Immature natural killer cell (primary cell): ENCODE measurements at places on chromosomes 6 and 20.

GRCh38 chr6:90076511-90077415 is 182.5 kb downstream of the GJA10 start:
- peaks cover 8% of the 10 kb centered on the region for H3K27me3 ChIP-seq
- H3K36me3 ChIP-seq = no peaks in the 10 kb centered on the region
- DNase-seq = no peak
- H3K27ac ChIP-seq = no peak overlapping the region
- no peak overlapping the region for H3K4me3 ChIP-seq
- peaks cover 65% of the 10 kb centered on the region for H3K4me1 ChIP-seq

- no peak overlapping the region for H3K27ac ChIP-seq
- no peak for DNase-seq
- no peaks in the 10 kb centered on the region for H3K36me3 ChIP-seq
- peaks cover 1% of the 10 kb centered on the region for H3K27me3 ChIP-seq
- H3K4me1 ChIP-seq = no peaks in the 10 kb centered on the region
Observed at GRCh38 chr6:168148231-168148849, 69.3 kb upstream of the FRMD1 start.

DNA sequence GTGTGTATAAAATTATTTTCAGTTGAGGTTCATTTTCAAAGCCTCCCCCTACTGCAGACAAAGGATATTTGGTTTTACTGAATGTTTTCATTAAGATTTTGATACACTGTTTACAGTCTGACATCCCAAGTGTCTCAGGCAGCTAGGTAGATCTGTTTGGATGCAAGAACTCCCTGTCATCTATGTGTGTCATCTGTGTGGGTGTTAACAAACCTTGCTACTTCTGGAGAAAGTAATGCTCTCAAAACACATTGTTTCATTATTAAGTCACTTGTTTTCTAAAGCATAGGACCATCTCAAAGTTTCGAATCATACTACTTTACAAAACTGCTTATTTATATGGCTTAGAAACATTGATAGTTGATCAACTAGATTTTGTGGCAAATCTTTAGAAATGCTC is 114.5 kb upstream of the TMEM170B start:
- no peaks in the 10 kb centered on the region for H3K36me3 ChIP-seq
- H3K27me3 ChIP-seq = no peaks in the 10 kb centered on the region
- no peak for DNase-seq
- no peak overlapping the region for H3K27ac ChIP-seq
- peaks cover under 1% of the 10 kb centered on the region for H3K4me1 ChIP-seq
- no peak overlapping the region for H3K4me3 ChIP-seq

DNA sequence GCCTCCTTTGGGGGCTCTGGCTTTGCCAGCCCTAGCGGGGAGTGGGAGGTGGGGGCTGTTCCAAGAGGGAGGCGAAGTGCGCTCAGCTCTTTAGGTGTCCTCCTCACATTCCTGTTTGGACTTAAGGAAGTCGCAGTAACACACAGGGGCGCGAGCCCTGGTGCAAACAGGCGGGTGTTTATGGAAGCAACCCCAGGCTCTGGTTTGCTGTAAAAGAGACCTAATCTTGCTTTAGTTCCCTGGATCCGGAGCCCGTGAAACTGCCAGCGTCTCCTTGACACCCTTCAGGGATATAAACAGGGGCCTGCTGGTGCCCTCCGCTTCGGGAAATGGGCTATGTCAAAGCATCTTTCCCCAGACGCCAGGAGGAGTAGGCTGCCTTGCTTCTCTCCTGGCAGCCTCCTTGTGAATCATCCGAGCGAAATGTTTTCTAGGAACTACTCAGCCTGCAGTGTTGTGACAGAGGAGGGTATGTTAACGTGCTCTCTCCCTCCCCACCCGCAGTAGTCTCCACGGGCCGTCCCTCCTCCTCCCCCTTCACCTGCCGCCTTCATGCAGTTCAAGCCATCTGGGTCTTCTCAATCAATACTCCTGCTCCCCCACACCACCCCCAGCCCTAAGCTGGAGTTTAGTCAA is 168.0 kb upstream of the LRFN2 start:
- H3K27me3 ChIP-seq = peaks cover 15% of the 10 kb centered on the region
- H3K36me3 ChIP-seq = no peaks in the 10 kb centered on the region
- no peak overlapping the region for H3K27ac ChIP-seq
- no peaks in the 10 kb centered on the region for H3K4me1 ChIP-seq

DNA sequence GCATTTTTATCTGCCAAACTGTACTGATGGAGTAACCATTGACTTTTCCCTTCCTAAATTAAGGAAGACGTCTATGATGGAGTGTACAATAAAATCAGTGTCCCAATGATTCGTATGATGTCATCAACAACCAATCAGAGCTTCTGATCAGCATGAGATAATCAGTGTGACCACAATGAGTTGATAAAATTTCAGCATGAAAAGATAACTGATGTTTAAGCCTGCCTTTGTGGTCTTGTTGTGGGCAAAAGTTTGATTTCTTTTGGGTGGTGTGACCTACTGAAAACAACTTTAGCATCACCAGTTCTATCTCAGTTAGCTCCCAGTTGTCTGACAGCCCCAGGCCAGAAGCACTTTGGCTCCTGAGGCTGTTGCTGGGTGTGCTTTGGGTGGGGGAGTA is 3.3 kb downstream of the PCIF1 start:
- no peak for DNase-seq
- H3K27me3 ChIP-seq = peaks cover 19% of the 10 kb centered on the region
- peaks cover 12% of the 10 kb centered on the region for H3K36me3 ChIP-seq
- peaks cover 34% of the 10 kb centered on the region for H3K4me1 ChIP-seq

GRCh38 chr6:158000530-158001307 is 19.1 kb downstream of the SYNJ2 start:
- peaks cover 8% of the 10 kb centered on the region for H3K27me3 ChIP-seq
- no peak for DNase-seq
- no peak overlapping the region for H3K27ac ChIP-seq
- no peak overlapping the region for H3K4me3 ChIP-seq
- H3K36me3 ChIP-seq = peaks cover 4% of the 10 kb centered on the region
- peaks cover 26% of the 10 kb centered on the region for H3K4me1 ChIP-seq

DNA sequence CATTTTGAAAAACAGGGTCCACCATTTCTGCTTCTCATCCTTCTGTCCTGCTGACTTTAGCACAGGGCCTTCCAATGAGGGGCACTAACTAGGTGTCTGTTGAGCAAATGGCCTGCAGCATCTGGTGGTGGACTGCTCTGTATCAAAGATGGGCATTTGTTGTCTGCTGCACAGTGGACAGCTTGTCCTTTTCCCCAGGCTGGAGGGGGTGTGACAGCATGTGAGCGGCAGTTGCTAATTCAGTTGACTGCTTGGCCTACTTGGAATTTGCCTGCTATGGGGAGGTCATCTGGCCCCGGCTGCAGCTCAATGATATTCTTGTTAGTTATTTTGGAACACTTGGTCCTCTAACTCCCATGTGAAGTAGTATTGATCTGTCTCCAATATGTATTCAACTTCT is 93.7 kb downstream of the SH3BGRL2 start:
- H3K4me1 ChIP-seq = no peaks in the 10 kb centered on the region
- H3K36me3 ChIP-seq = no peaks in the 10 kb centered on the region
- no peak overlapping the region for H3K4me3 ChIP-seq
- peaks cover 4% of the 10 kb centered on the region for H3K27me3 ChIP-seq
- H3K27ac ChIP-seq = no peak overlapping the region

DNA sequence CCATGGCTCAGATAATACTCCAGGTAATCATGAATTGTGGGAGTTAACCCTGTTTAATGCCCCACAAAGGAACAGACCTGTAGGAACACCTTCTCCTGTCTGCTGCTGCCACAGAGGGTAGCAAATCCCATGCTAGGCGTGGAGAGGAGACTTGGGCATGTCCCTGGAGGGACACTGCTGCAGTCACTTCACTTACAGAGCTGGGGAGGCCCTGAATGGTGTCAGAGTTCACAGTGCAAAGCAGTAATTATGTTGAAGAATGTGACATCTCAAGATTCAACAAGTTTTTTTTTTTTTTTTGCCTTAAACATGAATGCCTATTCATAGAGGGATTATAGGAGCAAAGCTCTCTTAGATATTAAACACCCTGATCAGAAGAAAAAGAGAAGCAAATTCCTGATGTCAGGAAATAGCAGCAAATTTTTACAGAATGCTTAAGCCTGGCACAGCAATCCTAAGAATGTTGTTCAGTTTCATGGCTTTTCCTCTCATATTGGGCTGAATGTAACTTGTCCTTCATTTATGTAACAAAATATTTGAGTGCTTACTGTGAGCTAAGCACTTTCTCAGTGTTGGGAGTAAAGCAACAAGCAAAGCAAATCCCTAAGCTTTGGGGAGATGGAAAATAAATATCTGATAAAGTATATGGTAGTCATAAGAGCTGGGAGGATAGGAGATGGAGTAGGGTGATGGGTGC is 45.0 kb downstream of the CARMIL1 start:
- no peaks in the 10 kb centered on the region for H3K36me3 ChIP-seq
- H3K4me3 ChIP-seq = no peak overlapping the region
- no peak overlapping the region for H3K27ac ChIP-seq
- no peak for DNase-seq

- H3K27me3 ChIP-seq = no peaks in the 10 kb centered on the region
- no peaks in the 10 kb centered on the region for H3K4me1 ChIP-seq
- DNase-seq = no peak
- H3K36me3 ChIP-seq = peaks cover 3% of the 10 kb centered on the region
Observed at GRCh38 chr6:116298273-116298672, 18.5 kb upstream of the TSPYL1 start.

DNA sequence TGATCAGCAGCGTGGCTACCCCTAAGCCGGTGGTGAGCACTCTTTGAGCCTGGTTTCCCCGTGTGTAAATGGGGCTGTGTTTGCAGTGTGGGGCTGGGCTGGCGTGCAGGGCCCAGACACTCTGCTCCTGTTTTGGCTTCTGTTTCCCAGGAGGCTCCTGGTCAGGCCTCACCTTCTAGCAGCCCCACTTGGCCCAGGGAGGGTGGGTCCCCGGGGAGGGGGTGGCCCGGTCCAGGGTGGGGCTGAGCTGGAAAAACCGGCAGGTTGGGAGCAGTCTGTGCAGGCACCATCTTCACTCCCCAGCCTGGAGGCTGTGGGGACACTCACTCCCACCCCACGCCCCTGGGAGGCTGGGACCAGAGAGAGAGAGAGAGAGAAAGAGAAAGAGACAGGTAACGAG is 25.3 kb downstream of the CEBPB start:
- peaks cover 4% of the 10 kb centered on the region for H3K36me3 ChIP-seq
- DNase-seq = no peak
- H3K27me3 ChIP-seq = peaks cover 10% of the 10 kb centered on the region
- no peaks in the 10 kb centered on the region for H3K4me1 ChIP-seq
- no peak overlapping the region for H3K27ac ChIP-seq
- no peak overlapping the region for H3K4me3 ChIP-seq

DNA sequence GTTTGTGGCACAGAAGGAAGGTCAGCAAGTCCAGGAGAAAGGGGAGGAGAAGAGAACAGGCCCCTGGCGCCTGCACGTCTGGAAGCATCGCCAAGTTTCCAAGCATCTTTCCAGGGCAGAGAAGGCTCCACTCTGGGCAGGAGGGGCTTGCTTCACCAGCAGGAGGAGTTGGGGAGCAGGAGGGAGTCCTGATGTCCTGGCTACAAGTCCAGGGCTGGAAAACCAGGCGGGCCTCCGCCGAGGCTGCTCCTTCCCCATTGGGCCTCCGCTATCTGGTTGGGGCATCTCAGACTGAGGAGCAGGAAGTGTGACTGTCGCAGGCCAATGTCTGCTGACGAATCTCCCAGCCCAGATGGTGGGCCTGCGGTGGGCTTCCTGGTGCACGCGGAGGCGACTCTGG is 421.9 kb downstream of the PREX1 start:
- H3K27ac ChIP-seq = no peak overlapping the region
- no peaks in the 10 kb centered on the region for H3K36me3 ChIP-seq
- no peak overlapping the region for H3K4me3 ChIP-seq
- H3K4me1 ChIP-seq = no peaks in the 10 kb centered on the region

DNA sequence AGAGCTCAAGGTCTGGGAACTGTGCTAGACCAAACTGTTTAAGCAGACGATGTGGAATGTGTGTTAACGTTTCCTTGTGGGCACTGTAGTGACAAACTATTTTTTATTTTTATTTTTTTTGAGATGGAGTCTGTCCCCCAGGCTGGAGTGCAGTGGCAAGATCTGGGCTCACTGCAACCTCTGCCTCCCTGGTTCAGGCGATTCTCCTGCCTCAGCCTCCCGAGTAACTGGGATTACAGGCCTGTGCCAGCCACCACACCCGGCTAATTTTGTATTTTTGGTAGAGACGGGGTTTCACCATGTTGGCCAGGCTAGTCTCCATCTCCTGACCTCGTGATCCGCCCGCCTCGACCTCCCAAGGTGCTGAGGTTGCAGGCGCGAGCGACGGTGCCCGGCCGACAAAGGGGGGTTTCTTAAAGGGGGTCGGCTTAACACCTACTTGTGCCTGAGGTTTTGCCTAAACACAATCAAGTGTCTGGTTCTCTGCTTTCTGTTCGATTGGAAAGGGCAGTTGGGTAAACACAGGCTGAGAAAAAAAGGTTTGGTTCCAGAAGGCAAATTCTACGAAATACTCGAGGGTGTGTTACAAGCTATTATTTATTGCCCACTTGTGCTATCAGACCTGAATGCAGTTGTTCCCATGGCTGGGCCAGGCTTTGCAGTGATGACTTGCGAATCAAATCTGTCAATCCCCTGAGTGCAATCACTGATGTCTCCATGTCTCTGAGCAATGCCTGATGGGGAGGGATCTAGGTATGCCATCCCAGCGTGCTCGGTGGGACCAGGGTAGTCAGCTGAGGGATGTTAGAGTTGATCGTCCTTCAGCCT is 1.3 kb downstream of the NOP56 start:
- peaks cover 14% of the 10 kb centered on the region for H3K27me3 ChIP-seq
- H3K36me3 ChIP-seq = peaks cover 29% of the 10 kb centered on the region
- H3K4me1 ChIP-seq = peaks cover 29% of the 10 kb centered on the region
- peak overlapping the region; percentile 87 for H3K4me3 ChIP-seq
- DNase-seq = no peak
- peak overlapping the region; percentile 79 for H3K27ac ChIP-seq

DNA sequence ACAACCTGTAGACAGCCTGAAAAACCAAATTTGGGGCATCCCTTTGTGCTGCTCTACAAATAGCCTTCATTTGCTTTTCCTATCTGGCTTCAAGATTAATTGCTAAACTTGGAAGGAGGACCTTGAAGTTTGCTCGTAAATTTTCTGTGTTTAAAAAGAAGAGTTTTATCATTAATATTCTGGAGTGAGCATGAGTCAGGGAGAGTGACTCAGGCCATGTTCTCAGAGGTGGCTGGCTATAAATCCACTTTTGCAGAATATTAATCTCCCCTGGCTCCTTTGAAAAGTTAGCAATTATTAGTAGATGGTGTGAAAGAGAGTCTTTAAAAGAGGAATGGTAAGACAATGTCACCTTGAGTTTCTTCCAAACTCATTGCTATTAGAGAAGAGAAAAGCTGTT is 91.0 kb downstream of the ANKEF1 start:
- no peak overlapping the region for H3K27ac ChIP-seq
- H3K4me3 ChIP-seq = no peak overlapping the region
- peaks cover 1% of the 10 kb centered on the region for H3K27me3 ChIP-seq
- H3K4me1 ChIP-seq = no peaks in the 10 kb centered on the region

- H3K4me3 ChIP-seq = no peak overlapping the region
- no peaks in the 10 kb centered on the region for H3K27me3 ChIP-seq
- no peak for DNase-seq
- no peaks in the 10 kb centered on the region for H3K36me3 ChIP-seq
Observed at GRCh38 chr6:87504441-87504840, 31.7 kb downstream of the SLC35A1 start.

- H3K27me3 ChIP-seq = peaks cover 5% of the 10 kb centered on the region
- H3K4me1 ChIP-seq = no peaks in the 10 kb centered on the region
- H3K4me3 ChIP-seq = no peak overlapping the region
- H3K36me3 ChIP-seq = no peaks in the 10 kb centered on the region
- H3K27ac ChIP-seq = no peak overlapping the region
Observed at GRCh38 chr20:9409352-9409751, 105.0 kb upstream of the LAMP5 start.
